SK-N-SH treated with all-trans-retinoic acid at 6 μM for 48 hours (cell line): ENCODE measurements at places on chromosomes 2 and 18.

DNA sequence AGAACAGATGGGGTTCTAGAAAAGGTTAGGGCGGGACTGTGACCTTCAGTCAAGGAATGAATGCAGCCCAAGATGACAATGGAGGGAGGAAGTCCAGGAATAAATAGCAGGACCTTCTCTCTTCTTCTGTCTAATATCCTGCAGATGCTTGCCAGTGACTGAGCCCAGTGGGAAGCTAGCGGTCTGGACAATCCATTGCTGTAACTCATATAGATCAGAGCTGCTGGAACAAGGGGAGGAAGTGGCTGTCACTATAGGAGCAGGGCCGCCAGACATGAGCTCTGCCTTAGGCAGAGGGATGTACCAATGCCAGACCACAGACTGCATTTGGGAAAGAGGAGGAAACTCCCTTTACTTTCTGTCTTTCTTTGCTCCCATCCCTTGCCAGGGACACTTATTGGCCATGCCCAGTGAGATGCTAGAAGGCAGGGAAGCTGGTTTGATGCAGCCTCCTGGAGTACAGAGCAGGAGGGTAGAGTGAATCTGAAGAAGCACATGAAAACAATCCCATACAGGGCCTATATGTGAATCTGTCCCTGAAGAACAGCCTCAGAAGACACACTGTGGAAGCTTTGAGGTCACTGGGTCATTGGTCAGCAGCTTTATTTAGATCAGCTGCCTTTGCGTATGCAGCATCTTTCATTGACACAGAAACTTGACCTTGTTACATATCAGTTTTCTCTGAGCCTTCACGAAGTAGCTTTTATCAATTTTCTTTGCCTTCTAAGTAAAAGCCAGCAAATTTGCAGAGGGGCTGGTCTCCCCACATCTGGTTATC is 65.4 kb downstream of the CCDC85A start:
- ATAC-seq: peak; percentile 75

- peak; percentile 46 for ATAC-seq
These were observed 81.4 kb downstream of the TGOLN2 start for GRCh38 chr2:85246348-85246747.

DNA sequence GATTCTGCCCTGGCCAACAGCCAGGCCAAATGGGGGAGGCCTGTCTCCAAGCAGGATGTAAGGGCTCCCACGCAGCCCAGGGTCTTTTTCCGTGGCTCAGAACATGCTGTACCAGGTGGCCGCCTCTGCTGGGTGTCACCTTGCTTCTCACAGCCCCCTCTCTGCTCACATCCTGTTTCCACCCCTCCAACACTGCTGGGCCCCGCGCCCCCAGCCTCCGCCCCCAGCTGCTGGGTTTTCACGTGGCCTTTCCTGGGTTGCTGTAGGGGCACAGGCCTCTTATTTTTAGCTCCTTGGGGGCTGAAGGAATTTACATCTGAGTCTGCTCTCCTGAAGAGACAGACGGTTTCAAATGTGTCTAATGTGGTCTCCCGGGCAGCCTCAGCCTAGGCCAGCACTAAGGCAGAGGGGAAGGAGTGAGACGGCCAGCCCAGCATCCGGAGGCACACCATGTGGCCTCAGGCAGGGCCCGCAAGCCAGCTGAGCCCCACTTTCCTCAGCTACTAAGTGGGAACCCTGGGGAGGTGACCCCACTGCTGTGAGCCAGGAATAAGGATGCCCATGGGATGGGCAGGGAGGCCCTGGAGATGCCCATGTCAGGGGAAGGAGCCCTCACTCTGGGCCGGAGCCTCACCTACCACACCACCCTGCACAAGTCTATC is 18.7 kb upstream of the DUSP2 start:
- ATAC-seq: no peak

DNA sequence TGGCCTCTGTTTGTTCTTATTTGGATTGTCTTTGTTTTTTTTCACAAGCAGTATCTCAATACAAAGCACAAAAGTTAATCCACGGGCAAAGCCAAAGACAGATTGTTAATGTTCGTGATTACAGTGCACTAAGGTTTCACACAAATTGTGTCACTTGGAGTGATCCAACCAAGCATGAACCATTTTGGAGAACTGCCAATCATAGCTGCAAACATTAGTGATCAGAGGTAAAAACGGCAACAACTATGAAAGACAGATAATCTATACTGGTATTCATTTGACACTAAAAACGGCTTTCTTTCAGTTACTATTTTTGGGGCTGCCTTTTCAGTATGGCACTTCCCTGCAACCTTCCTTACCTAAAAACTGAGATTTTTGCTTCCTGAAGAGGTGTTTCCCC is 213.1 kb upstream of the GULP1 start:
- ATAC-seq: no peak

GRCh38 chr2:142796161-142796560 is 81.3 kb upstream of the KYNU start:
- no peak for ATAC-seq
